Germinal center (tissue), 1 donor: ENCODE measurements at places on chromosomes 3 and 15.

DNA sequence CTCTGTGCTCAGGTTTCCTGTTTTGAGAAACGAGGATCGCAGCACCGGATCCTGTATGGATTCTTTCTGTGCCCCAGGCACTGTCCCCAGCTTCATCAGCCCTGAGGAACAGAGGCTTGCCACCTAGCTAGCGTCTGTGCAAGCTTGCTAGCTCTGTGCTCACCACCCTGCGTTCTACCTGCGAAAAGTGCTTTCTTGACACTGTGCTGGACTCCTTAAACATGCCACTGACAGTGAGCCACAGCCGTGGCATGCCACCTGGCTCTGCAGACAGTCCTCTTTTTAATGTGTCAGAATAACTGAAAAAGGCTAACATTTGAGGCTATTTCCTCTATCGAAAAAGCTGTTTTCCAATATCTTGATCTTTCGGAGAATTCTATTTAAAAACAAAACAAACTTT, 1.4 kb downstream of the PGPEP1L start:
- DNase-seq = no peak

DNA sequence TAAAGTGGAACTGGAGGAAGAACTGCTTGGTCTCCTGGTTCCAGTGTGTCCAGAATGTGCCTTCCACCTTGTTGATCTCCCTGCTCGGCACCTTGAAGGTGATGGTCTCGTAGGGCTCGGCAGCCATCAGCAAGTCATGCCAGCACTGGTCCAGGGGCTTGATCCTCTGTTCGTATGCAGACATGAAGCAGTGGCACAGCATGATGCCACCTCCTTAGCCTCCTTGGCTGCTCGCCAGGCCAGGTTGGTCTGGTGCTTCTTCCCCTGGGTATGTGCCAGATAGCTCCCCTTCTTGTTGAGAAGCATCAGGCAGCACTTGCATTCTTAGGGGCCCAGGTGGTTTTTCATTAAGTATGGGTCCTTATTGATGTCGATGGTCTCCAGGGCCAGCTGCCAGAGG, 17.8 kb upstream of the TXNRD3 start:
- no peak for DNase-seq

- no peak for DNase-seq
Observed at GRCh38 chr3:168085491-168086119, 10.1 kb downstream of the GOLIM4 start.

GRCh38 chr15:58918239-58918638, 15.2 kb downstream of the SLTM start:
- no peak for DNase-seq

- DNase-seq = no peak
Observed at GRCh38 chr15:49844390-49844789, 223.5 kb downstream of the DTWD1 start.

DNA sequence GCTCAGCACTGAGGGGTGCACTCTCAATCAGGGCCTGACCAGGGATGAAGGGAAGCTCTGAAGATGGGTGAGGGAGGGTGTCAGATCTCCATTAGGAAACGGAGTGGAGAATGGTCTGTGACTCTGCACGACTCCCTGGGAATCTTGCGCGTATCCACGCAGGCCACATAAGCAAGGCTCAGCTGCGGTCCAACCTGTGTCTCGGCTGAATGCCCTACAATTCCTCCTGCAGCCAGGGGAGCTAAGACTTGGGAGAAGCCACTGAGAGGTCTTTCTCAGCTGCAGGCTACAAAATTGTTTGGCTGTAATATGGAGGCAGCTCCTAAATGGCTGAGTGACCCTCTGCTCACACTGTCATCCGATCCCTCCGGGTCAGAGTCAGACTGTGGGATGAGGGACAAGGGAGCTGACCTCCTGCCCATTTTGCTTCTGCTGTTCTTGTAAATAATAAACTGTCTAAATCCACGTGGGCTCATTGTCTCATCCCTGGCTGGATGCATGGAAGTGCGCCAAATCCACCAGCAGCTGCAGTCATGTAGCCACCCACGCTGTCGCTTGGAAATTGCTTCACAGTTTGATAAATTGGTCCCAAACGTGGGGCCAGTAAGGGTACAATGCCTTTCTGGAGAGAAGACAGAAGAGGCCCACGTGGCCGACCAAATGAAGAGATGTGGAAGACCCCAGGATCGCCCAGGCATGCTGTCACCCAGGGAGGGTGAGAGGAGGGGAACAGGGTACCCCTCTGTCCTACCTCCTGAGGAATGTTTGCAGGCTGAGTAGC, 30.5 kb downstream of the ALS2CL start:
- DNase-seq = no peak

GRCh38 chr15:71649894-71650293, 160.5 kb upstream of the NR2E3 start:
- DNase-seq = no peak

DNA sequence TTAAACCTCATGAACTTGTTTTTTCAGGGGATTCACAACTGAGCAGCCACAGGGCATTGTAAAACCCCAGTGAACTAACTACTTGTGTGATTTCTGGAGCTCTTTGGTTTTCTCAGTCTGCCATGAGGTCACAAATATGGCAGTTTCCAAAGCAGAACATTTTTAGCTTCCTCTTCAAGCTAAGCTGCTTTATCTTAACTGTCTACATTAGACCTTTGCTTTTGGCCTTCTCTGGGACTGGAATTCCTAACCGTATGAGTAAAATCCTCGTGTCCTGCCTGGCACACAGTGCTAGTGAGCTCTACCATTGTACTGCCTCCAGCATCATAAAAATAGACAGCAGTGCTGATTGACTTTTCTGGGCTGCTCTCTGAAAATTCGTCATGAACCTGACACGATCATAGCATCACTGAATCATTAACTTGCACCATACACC, 22.1 kb downstream of the CDIN1 start:
- DNase-seq = no peak

DNA sequence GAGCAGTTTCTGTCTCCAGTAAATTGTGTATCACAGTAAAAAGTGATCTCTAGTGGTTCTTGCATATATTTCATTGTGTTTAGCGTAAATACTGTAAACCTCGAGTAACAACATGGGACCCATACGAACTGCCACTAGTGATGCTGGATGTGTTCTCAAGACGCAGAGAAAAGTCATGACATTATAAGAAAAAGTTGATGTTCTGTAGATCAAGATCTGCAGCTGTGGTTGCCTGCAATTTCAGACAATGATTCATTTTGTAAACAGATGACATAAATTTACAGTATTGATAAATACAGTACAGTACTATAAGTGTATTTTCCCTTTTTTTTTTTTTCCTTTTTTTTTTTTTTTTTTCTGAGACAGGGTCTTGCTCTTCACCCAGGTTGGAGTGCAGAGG, 100.1 kb downstream of the DPH6 start:
- no peak for DNase-seq

DNA sequence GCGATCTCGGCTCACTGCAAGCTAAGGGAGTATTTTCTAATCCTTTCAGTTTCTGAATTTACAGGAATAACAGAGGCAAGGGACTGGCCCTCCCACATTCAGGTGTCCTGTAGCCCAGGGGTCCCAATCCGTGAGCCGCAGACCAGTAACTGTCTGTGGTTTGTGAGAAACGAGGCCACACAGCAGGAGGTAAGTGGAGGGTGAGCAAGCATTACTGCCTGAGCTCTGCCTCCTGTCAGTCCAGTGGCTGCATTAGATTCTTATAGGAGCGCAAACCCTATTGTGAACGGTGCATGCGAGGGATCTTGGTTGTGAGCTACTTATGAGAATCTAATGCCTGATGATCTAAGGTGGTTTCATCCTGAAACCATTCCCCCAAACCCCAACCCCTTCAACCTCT, 5.0 kb upstream of the IL17RC start:
- no peak for DNase-seq

GRCh38 chr15:74272812-74273211, 36.7 kb downstream of the CCDC33 start:
- no peak for DNase-seq
